Stimulated activated CD8-positive, alpha-beta memory T cell treated with anti-CD3 and anti-CD28 coated beads, Interleukin-7, amount 100 ng/mL, for 48 hours (primary cell): ENCODE measurements at places on chromosomes 2 and 18.

- no peak for DNase-seq
Measured at GRCh38 chr2:240419271-240419670, 16.2 kb upstream of the GPC1 start.

GRCh38 chr18:23884681-23885375 is 129.7 kb upstream of the TTC39C start:
- no peak for DNase-seq

- no peak for DNase-seq
Measured at GRCh38 chr2:158616480-158617000, 159.8 kb downstream of the PKP4 start.

- DNase-seq = no peak
Measured at GRCh38 chr2:69582582-69583176, 60.9 kb downstream of the AAK1 start.

DNA sequence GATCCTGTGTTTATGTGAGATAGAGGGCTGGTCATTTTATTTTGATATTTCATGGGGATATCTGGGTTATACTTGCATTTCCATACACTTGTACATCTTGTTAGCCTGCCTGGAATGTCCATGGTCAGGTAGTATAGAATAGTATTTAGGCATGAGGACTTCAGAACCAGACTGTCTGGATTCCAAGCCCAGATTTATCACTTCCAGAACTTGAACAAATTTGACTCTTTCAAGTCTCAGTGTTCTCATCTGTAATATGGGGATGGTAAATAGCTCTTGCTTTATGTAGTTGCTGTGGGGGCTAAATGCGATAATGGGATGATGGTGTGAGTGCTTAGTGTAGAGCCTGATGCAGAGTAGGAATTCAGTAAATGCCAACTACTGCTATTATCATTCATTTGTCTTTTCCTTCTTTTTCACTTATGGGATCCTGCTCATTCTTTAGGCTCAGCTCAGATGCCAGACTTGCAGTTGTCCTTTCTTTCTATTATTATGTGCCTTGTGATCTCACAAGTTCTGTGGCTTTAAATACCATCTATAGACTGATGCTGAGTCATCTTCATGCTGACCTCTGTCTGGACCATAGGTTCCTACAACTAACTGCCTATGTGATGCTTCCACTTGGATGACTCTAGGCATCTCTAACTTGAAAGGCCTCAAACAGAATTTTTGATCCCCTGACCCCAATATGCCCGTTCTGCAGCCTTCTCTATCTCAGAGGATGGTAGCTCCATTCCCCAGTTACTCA is 67.4 kb downstream of the POLE4 start:
- DNase-seq = no peak

GRCh38 chr2:55231546-55232083 is 478 bp downstream of the CLHC1 start:
- no peak for DNase-seq

DNA sequence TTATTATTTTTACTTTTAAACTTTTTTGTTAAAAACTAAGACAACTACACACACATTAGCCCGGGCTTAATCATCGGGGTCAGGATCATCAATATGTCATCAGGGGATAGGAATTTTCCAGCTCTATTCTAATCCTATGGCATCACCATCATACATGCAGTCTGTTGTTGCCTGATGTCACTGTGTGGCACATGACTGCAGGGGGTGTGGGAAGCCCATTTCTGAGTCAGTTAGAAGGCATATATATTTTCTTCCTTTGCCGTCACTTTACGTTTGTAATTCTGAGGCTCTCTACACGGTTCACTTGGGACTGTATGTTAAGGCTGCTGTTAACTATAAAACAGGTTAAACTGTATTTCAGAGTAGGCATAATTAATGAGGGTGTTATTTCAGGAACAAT is 144.4 kb upstream of the ITGA6 start:
- no peak for DNase-seq

- DNase-seq = no peak
Measured at GRCh38 chr2:134906726-134907125, 11.9 kb upstream of the CCNT2 start.

GRCh38 chr2:27131429-27131828 is 3.0 kb downstream of the PREB start:
- DNase-seq = no peak

DNA sequence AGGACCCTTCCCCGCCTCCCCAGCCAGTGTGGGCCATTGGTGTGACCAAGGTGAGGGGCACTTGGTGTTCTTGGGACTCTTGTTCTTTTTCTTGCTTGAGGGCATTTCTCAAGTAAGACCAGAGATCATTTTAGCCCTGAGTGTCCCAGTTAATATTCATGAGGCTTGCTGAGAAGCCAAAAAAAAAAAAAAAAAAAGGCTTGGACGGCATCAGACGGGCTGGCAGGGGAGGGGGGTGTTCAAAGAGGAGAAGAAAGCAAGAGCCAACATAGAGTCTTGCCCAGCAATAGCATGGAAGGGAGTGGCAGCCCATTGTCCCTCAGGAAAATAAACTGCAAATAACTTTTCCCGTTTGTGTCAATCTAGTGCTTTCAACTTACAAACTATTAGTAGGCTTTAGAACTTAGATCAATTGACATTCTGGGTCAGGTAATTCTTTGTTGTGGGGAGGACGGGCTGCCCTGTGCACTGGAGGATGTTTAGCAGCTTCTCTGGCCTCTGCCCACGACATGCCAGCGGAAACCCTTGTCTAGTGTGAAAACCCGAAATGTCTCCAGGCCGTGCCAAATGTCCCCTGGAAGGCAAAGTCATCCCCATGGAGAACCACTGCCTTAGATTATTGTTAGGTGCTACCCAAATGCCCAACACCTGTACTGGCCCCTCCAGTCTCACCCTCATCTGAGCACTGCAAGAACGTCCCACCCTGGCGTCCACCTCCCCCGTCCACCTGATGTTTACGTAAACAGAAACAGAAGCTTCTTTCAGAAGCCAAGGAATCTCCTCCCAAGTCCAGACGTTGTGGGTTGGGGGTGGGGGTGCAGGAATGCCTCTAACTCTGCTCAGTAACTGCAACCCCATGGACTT is 163.4 kb downstream of the BCL2 start:
- DNase-seq = no peak

DNA sequence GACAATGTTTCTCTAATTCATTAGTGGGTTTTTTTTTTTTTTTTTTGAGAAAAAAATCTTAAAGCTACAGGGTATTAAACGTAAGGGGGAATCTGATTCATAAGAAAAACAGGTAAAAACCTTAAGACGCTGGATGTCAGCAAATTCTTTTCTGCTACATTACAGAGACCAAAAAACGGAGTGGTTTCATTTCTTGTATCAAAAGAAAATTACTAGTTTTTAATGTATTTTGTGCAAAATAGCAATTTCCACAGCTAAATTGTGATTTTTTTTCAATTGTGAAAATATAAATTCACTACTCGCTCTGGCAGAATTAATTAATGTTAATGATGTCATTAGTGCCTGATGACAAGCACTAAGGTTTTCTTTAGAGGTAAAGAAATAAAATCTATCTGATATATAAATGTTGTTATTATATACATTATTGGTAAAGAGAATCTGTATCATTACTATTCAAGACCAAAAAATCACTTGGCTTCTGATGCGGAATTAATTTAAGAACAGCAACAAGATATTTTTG is 9.9 kb downstream of the OTX1 start:
- DNase-seq = no peak
